ENCODE measurements at places on chromosomes 11 and 22.

DNA sequence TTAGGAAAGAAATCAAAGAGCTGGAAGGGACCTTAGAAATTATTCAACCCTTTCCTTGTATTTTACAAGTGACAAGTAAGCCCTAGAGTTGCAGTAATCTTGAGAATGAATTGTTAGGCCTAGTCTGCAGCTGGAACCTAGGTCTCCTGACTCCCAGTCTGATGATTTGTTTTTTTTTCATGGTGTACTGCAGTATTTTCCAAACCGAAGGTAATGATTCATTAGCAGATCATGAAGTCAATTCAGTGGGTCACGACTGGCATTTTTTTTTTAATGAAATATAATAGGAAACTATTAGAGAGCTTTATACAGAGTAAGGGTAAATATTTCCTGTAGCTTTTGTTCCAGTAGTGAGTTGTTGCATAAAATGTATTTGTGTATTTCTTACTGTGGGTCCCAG is 42.8 kb downstream of the EXT2 start:
- DNase-seq = no peak

GRCh38 chr22:38162881-38163843 is 18.5 kb downstream of the PLA2G6 start:
- DNase-seq = no peak

- no peak for DNase-seq
Measured at GRCh38 chr11:81026032-81026431, 1585.2 kb upstream of the TENM4 start.

GRCh38 chr11:10506008-10506370 is 35.0 kb downstream of the RNF141 start:
- no peak for DNase-seq

GRCh38 chr22:19067696-19068348 is 54.4 kb downstream of the DGCR2 start:
- DNase-seq = no peak

Data from GM04503 (cell line).